HFFc6 (cell line): ENCODE measurements at places on chromosomes 7 and 10. TPM values are rescaled to one million over a fixed set of nuclear protein-coding genes. Genes with fewer than 3 reads are reported as not detected.

The PAPSS2 gene
- 458 to 630 TPM (median 474 TPM) in 3 replicates for total RNA-seq

The ANTXRL gene
- total RNA-seq: not detected in 3 replicates

The DOCK1 gene
- total RNA-seq: 49.4 to 58.1 TPM (median 51.7 TPM) in 3 replicates

The WNT8B gene
- total RNA-seq: not detected in 3 replicates

The CCDC7 gene
- 2.2 to 3.8 TPM (median 2.4 TPM) in 3 replicates for total RNA-seq

The LIPN gene
- not detected in 3 replicates for total RNA-seq
